ENCODE measurements at places on chromosomes 2 and 18.

GRCh38 chr2:44098050-44098449, 70.6 kb upstream of the PPM1B start:
- DNase-seq, result no peak

DNA sequence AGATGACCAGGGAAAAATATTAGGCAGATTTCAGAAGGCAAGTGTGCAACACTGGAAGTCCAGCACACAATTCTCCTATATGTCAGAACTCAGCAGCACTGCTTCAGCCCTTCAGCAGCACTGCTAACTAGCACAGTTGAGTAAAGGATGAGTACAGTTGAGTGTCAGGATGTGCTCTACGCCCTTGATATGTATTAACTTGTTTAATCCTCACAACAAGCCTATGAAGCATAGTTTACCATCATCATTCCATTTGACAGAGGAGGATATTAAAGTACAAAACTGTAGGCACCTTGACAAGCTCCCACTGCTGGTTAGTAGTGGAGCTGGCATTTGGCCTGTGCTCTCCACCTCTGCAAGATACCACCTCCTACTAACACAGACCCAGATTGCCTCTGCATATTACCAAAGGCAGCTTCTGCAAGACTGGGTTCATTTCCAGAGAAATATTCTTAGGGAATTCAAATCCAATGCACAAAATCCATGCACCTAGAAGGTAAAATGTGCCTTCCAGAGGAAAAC, 230.8 kb downstream of the ANAPC1 start:
- no peak for DNase-seq

GRCh38 chr2:134398300-134398699, 144.4 kb downstream of the MGAT5 start:
- no peak for DNase-seq

GRCh38 chr2:240713928-240714746, 22.5 kb downstream of the AQP12A start:
- no peak for DNase-seq

GRCh38 chr18:79396431-79397246, 909 bp downstream of the NFATC1 start:
- DNase-seq, result no peak

- no peak for DNase-seq
These were observed 394.9 kb upstream of the TRIB2 start for GRCh38 chr2:12321886-12322285.

DNA sequence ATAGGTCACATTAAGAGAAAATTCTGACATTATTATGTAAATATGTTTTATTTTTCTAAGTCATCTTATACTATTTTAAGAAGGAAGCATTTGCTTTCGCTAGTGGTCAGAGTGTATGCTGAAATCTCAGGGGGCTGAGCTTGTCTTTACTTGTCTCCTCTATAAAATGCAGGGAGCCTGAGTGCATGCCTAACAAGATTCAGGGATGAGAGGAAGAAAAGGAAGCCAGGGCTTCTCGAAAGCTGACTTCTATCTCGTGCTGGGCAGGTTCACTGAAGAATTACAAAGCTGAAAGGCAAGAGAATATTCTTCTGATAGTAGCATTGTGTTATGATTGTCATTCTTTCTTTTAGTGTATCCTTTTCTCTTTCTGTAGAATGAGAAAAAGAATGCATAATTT, 467.4 kb downstream of the SOX11 start:
- DNase-seq, result no peak

GRCh38 chr2:98936353-98937351, 627 bp upstream of the CRACDL start:
- no peak for DNase-seq

DNA sequence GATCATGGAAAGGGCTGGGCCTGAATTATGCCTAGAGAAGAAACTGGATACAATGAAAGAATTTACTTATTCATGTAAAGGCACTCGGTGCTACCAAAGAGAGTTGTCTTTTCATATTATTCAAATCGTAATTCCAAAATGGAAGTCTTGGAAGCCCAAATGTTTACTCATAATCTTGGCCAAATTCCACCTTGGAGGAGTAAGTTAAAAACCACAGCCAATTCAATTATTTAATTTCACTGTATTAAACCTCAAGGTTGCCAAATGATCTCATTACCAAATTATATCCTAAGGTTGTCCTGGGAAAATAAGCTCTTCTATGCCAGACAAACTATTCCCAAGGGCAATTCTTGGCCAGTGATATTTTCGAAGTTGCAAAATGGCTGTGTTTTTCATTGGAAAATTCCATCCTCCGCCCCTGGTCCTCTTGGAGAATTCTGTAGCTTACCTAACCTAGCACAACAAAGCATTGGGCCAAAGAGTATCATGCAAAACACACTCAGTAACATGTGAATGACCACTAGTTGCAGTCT, 11.1 kb upstream of the VPS4B start:
- DNase-seq, result no peak

DNA sequence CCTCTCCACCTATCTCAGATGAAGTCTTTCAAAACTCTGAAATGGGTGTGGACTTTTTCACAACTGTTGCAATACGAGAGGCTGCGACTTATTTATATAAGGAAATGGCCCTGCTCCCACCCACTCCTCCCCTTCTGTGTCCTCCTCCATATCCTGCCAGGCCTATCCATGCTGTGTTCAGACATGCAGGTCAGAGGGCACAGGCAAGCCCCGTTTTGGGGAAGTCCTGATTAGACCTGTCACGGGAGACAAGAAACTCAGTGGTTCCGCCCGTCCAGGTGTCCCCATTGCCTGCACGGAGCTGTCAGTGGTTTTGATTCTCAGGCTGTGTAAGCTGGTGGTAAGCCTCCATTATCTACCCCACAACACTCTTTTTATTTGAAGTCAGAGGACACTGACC, 99.6 kb upstream of the MGAT5 start:
- DNase-seq, result no peak

GRCh38 chr2:171132086-171132485, 28.6 kb downstream of the TLK1 start:
- no peak for DNase-seq

GRCh38 chr2:113776949-113777348, 20.5 kb upstream of the SLC35F5 start:
- DNase-seq, result no peak

DNA sequence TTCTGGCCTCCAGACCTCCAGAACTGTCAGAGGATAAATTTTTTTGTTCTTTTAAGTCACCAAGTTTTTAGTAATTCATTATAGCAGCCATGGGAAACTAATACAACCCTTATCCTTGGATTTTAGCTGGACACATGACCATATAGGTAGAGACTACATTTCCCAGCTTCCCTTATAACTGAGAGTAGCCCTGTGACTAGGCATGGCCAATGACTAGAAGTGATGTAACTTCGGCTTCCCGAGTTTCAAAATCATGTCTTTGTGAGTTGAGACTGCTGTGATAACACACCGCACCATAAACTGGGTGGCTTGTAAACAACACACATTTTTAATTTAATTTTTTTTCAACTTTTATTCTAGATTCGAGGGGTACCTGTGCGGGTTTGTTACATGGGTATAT, 134.0 kb upstream of the SERTAD2 start:
- no peak for DNase-seq

DNA sequence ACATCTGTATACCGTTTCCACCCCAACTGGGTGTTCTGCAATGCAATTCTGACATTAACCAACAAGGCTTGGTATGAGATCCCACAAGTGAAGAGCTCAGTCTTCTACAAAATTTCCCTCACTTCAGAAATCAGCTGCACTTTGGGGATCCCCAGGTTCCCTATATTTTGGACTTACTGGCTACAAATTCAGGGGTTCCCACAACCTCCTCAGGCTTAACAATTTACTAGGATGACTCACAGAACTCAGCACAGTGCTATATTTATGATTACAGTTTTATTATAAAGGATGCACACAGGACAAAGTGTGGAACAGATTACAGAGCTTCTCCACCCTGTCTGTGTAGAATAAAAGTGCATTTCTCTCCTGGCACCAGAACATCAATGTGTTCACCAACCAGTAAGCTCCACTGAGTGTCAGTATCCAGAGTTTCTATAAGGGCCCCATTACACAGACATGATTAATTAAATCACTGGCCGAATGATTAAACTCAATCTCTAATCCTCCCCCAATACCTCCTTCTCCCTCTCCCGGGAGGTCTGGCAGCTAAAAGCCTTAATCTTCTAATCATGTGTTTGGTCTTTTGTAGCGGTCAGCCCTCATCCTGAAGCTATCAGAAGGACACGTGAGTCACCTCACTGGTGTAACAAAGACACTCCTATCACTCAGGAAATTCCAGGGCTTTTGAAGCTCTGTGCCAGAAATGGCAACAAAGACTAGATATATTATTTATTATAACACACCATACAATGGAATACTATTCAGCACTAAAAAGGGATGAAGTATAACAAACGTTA, 84.6 kb downstream of the SLC66A3 start:
- no peak for DNase-seq

DNA sequence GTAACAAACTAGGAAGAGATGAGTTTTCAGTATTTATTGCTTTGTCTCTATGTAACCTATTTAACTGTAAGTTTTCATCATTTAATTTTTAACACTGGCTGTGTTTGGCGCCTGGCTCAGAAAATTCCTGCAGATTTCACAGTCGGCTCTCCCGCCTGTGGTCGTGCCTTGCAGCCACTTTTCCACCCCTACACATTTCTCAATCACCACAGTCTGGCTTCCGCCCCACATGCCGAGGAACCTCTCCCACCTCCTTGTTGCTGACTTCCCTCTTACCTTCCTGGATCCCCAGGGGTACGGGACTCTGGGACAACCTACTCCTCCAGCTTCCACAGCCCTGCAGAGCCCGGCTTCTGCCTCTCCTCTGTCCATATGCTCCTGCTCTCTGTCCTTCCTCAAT, 41.6 kb upstream of the MGAT4A start:
- DNase-seq, result no peak

DNA sequence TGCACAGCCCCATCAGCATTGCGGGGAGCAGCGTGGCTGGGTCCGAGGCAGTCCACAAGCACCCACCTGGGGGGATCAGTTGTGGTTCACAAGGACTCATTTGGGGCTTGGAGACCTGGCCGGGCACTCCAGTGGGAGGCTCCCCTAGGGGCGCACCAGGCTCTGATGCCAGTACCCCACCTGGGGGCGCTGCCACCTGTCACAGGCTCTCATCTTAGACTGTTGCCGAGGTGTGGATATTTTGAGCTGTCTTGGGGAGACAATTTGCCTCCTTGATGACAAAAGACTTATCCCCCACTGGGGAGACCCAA, 3.0 kb downstream of the ADRA2B start:
- DNase-seq, result no peak

DNA sequence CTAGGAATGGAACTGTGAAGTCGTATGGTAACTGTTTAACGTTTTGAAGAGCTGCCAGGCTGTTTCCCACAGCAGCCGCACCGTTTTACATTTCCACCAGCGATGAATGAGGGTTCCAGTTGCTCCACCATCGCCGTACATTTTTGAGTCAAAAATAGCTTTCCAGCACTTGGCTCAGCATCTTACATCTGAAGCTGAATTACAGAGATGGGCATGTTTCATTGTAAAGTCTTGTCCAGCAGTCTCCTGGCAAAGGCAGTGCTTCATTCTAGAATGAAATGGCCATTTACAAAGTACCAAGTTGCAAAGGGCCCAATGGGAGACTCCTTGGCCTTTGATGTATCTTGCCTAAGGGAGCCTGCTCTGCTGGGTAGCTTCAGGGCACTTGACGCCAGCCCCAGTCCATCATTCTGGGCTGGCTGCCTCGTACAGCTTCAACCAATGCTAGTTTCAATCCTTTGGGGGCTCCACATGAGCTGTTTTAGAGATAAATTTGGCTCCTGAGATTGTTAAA, 45.1 kb downstream of the ATIC start:
- no peak for DNase-seq

DNA sequence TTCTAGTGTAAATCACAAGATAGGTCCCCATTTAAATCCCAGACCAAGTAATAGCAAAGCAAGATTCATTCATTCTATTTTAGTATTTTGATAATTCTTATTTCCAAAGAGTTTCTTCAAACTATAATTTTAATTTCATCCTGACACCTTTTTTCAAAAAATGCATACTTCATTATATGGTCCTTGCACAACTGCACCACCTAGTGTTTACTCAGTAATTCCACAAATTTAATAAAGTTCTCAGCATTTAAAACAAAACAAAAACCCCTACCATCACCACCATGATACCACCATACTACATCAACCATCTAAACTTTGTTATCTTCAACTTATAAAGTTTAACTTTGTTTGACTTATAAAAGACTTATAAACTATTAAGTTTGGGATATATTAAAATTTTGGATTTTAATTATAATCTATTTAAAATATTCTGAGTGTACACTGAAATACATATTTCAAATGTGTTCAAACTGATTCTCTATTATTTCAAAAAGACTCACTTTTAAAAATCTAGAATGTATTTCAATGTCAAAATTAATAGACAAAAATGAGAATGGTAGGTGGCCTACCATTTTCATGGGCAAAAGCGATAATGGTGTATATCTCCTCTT, 44.2 kb downstream of the WDPCP start:
- no peak for DNase-seq

DNA sequence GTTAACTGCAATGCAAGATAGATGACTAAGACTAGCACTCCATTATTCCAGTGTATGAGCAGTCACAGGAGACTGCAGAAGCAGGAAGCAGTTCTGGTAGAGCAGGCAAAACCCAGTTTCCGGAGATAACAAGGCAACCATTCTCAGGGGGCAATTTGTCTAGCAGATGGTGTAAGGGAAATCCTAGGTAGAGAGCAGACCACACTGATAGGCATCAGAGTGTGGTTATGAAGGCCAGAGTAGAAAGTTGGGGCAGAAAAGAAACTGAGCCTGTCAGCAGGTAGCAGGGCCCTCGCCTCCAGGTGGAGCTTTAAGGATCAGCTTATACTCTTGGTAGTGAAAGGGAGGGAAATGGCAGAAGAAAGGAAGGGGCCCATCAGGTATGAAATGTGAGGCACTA, 164.4 kb downstream of the PDE11A start:
- no peak for DNase-seq

GRCh38 chr2:28896906-28897305, 2.4 kb downstream of the WDR43 start:
- DNase-seq, result no peak

DNA sequence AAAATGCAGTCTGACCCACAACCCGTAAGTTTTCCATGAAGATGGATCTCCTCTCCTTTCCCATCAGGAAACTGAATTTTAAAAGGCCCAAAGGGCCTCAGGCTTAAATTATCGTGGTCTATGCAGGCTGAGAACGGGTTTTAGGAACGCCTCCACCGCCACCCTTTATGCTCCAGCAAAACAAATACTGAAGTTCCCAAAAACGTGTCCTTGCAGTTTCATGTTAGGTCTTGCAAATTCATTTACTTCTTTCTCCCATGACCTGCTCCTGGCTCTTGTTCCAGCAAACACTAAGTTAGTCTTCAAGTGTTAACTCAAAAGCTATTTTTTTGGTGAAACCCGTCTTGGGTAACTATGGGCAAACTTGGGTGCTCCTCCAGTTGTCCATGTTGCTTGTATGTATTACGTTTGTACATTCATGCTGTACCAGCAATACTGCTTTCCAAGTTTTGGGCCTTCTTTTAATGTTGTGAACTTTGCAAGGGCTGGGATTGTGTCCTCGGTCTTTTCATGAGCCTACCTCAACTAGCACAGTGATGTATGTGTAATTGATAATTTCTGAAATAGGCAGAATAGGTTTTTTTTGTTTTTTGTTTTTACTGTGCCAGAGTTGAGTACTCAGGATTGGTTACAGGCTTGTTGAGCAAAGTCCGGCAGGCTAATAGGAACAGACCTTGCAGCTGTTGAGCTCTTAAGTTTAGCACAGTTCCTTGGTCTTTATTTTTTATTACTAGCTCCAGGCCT, 1.8 kb upstream of the RNF149 start:
- DNase-seq, result no peak

GRCh38 chr2:19902216-19902740, 495 bp upstream of the TTC32 start:
- DNase-seq, result no peak

- no peak for DNase-seq
These were observed 36.3 kb upstream of the GREB1L start for GRCh38 chr18:21205695-21206094.

All from NCI-H187 (cell line).